ENCODE measurements at places on chromosomes 12 and 14.

GRCh38 chr14:52069307-52070050, 620 bp upstream of the NID2 start:
- no peak for DNase-seq

- no peak for DNase-seq
Measured at GRCh38 chr12:3363608-3364007, 127.4 kb upstream of the PRMT8 start.

DNA sequence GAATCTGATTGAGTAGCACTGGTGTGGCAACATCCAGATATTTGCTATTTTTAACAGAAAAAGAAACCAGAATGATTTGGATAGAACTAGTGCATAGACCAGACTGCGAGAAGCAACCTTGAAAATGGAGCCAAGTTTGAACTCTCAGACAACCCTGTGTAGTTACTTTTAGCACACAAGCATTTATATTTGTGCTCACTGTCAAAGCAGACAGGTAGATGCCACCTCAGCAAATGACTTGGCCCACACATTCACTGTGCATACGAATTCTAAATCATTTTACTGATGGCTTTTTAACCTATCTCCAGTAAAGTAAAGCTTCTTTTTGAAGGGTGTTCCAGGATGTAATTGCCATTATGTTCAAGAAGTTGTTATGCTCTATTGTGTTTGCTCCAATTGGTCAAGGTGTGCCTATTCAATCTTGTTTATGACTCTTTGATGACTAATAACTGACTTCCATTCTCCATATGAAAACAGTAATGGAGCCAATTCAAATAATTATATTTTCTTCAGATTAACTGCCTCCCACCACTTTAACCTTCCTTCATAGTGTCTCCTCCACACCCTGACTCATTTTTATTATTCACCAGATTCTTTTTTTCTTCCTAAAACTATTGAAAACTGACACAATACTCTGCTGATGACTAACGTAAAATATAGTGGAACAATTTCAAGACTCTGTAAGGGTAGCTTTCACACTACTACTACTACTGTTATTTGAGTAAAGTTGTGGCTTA, 138.5 kb downstream of the CCER1 start:
- DNase-seq: no peak

DNA sequence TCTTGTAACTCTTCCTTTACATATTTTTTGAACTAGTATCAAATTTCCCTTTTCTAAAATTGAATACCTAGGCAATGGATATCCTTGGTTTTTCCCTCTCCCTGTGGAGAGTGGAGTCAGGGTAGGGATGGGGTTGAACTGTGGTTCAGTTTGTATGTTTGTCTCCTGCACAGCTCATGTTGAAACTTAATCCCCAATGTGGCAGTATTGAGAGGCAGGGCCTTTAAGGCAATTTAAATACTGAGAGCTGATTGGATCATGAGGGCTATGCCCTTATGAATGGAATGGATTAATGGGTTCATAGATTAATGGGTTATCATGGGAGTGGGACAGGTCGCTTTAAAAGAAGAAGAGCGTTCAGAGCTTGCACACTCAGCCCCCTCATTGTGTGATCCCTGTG, 127.2 kb upstream of the RGS6 start:
- no peak for DNase-seq

GRCh38 chr12:2719392-2719791, 75.4 kb upstream of the FKBP4 start:
- no peak for DNase-seq

- DNase-seq: no peak
Measured at GRCh38 chr12:50786498-50787231, 22.8 kb downstream of the ATF1 start.
